ENCODE measurements at places on chromosomes 3 and 15. TPM values are rescaled to one million over a fixed set of nuclear protein-coding genes. Genes with fewer than 3 reads are reported as not detected.

- peak; percentile 13 for DNase-seq
These were observed 40.5 kb downstream of the FILIP1L start for GRCh38 chr3:100073714-100074307.

- no peak for DNase-seq
These were observed 222.4 kb upstream of the LRIG1 start for GRCh38 chr3:66723231-66723630.

DNA sequence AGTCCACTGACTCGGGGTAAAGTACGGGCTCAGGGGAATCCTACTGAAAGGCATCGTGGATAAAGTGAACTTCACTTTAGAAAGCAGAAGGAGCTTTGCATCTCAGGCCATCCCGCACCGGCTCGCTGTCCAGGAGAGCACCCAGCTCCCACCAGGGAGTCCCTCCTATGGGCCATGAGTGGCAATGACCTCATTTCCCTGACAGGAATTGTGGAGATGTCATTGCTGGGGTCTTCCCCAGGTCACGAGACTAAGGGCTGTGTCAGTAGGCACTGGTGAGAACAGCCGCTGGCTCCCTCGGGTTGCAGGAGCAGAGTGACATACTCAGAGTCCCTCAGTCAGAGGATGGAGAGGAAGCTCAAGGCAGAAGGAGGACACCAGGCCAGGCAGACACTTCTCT, 97.3 kb downstream of the XXYLT1 start:
- DNase-seq: no peak

DNA sequence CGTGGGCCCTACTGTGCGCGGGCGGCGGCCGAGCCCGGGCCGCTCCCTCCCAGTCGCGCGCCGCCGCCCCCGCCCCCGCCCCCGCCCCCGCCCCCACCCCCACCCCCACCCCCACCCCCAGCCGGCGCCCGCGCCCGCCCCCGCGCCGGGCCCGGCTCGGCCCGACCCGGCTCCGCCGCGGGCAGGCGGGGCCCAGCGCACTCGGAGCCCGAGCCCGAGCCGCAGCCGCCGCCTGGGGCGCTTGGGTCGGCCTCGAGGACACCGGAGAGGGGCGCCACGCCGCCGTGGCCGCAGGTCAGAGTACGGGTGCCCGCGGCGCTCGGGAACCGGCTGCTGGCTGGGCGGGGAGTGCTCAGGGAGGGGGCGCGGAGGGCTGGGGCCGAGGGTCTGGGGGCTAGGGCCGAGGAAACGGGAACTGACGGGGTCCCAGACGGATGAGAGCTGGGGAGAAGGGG, 1.1 kb upstream of the PPARG start:
- peak; percentile 19 for DNase-seq

DNA sequence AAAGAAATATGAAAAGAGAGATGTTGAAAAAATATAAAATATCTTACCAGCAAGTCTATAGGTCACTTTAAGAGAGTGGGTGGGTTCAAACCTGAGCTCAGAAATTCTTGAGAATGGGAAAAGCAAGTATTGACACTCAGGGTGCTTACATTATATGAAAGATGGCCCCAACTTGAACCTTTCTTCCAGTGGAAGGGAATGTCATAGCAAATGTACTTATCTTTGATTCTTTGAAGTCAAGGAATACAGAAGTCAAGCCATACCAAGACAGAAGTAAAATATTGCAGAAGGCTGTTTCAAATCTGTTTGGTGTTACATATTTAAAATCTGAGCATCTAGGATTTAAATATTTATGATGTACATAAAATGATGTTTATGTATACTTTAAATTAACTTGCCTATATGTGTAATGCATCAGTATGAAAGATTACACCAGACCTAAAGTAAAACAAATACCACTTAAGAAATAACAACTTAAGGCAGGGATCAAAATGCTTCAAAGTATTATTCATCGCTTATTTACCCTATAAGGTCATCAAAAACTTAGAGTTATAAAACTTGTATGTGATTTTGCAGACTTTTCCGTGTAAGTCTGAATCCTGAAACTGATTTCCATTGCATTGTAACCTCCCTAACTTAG, 8.7 kb downstream of the MME start:
- DNase-seq: no peak

DNA sequence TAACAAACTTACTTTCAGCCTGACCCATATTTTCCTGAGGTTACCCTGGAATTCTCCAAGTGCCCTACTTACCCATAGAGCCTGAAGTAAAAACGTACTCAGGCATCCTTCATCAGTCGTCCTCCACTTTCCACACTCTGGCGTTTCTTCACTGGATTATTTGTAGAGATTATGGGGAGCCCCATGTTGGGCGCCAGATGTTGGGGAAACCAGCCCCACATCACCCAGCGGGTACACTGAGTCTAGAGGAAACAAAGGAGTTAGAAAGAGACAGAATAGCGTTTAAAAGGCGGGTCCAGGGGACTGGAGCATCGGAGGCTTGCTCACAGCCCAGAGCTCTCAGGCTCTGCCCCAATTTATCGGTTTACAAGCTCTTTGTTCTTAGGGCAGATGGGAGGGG, 9.7 kb upstream of the SLC28A2 start:
- no peak for DNase-seq

Gene TMEM207
- not detected for total RNA-seq

All from activated CD4-positive, alpha-beta memory T cell treated with anti-CD3 and anti-CD28 coated beads for 36 hours (primary cell).